ENCODE measurements at places on chromosomes 2 and 18.

DNA sequence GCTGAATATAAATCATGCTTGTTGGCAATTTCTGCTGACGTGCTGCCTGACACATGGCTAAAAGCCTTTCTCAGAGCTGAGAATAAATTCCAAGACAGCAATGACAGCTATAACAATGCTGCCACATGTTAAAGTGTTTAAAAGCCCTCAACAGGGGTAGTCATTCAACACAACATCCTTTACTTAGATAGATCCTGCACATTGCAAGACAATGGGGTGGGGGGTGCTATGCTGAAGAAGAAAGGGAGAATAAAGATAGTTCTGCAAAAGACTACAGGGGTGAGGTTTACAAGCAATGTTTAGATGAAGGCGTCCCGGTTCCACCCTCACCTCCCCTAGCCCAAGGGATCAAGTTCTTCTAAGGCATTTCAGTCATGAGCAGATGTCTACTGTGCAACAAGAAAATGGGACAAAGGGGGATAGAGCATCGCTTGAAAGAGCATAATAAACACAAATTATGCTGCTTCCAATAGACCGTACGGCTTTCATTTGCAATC, 291.0 kb upstream of the ACVR2A start:
- DNase-seq, result no peak

GRCh38 chr2:118186110-118186857, 98.0 kb downstream of the INSIG2 start:
- peak; percentile 65 for DNase-seq

- DNase-seq, result peak; percentile 27
Measured at GRCh38 chr2:209636076-209636475, 135.6 kb upstream of the UNC80 start.

DNA sequence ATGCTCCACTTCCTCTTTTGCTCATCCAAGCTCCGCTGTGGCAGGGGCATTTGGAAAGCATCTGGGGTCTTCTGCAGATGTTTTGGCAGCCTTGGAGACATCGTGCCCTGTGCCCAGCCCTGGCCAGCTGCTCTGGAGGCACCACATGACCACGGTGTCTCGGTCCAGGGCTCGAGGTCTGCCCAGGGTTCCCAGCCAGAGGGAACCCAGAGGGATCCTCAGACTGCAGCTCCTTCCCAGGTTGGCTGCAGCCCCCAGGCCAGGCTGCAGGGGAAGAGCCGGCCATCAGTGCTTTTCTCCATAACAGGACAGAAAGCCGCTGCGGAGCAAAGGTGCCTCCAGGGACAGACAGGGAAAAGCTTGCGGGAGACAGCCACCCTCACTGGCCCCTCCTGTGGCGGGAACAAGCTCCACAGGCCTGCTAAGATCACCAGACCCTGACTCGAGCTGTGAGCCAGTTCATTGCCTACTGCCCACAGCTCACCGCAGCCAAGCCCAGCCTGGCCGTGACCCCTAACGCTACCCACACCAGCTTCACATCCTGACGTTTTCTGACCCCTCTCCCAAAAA, 74.7 kb downstream of the SMAD7 start:
- peak; percentile 79 for DNase-seq

GRCh38 chr2:238285653-238286082, 2.7 kb downstream of the PER2 start:
- DNase-seq, result peak; percentile 98

GRCh38 chr2:18976168-18976961, 382.1 kb downstream of the OSR1 start:
- peak; percentile 69 for DNase-seq

- DNase-seq, result no peak
Measured at GRCh38 chr2:215436705-215437565, 1.1 kb upstream of the FN1 start.

DNA sequence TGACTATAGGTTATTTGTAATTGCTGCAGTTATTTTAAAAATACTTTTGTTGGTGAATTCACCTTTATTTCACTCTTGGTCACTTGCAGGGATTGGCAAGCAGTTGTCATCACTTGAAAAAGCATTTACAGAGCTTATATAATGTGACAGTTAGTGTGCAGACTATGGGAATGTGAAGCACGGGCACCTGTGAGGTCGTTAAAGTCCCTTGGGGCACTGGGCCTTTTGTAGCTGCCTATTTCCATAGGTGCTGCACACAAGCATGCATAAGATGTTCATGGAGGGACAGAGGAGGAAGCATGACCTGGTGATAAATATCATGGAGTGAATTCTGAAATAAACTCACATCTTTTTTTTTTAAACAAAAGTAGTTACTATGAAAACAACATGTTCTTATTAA, 124.6 kb downstream of the ATP9B start:
- DNase-seq, result no peak

DNA sequence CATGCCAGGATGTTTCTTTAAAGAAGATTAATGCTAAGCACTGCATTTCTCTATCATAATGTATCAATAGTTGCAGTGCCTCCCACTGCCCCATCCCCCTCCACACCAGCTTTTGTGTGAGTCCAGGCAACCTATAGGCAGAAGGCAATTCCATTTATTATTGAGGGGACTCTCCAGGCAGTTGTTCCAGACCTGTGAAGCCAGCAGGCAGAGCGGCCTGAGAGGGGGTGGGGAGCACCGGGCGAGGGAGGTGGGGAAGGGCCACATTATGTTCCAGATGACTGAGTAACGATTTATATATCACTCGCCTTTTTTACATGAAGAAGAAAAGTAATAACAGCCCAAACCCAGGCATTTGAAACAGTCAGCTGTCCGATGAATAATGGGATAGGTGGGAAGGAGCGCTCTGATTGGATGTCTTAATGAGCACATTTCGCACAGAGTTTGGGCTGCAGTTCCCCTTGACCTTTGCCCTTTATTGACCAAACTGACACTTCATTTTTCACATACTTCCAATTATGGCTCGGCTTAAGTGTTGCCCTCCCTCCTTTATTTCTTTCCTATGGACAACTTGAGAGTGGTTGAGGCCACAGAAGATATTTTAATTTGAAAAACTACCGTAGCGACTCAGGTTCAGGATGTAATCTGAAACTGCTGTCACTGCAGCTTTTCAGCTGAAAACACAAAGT, 34.4 kb downstream of the MEIS1 start:
- DNase-seq, result no peak

Measured in renal cortical epithelial cell (primary cell).